Putamen (tissue), 1 donor: ENCODE measurements at places on chromosomes 2 and 18.
A peak's percentile ranks its signal among the peaks of the same experiment; 100 is the strongest.

DNA sequence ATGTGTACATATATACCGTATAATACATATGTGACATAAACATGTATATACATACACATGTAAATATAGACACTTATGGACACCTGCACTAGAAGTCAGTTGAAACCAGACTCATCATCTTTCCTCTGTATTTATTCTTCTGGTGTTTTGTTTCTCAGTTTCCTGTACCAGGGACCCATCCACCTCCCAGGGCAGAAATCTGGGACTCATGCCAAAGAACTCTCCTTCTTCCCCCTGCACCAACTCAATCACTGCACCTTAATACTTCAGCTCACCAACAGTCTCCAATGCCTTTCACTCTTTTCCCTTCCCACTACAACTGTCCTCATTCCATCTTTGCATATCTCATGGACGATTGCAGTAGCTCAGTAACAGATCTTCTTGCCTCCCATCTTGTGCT is 428.0 kb downstream of the FBXO15 start:
- no peak for DNase-seq

DNA sequence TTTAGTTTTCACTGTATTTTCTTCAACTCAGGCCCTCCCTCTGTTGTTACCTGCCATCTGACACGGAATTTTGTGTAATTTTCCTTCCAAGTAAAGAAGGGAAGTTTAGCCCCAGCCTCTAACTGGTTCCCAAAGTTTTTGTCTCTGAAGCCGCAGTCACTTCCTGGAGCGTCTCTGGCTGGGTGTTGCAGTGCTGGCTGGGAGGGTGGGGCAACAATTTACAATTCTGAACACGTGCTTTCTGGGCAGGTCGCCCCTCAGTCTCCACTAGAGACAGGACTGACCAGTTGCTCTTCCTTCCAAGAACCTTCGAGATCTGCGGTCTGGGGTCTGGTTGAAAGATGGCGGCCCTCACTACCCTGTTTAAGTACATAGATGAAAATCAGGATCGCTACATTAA is 3.5 kb downstream of the CNDP2 start:
- peak; percentile 59 for DNase-seq

DNA sequence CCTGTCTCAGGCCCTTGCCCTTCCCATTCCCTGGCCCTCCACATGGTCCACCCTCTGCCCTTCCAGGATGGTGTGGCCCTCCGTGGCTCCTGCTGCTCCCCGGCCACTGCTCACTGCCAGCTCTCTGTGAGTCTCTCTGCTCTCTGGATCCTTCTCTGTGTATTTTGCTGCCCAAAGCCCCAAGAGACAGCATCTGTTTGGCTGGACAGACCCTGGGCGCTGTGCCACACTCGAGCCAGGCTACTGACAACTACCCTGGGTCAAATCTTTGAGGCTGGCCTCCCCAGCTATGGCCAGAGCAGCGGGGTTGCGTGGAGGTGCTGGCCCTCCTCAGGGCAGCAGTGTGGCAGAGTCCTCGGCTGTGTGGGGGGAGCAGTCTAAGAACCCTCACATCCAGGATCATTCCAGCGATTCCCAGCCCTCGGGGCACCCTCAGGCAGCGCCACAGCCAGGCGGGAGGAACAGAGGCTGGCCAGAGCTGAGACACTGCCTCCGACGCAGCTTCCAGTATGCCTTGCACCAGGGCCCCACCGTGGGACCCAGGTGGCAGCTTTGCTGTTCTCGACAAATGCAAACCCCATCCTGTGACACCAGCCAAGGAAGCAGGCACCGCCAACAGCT is 139.4 kb upstream of the GLI2 start:
- peak; percentile 50 for DNase-seq

- no peak for DNase-seq
Measured at GRCh38 chr18:48897531-48897930, 53.2 kb downstream of the SMAD7 start.

DNA sequence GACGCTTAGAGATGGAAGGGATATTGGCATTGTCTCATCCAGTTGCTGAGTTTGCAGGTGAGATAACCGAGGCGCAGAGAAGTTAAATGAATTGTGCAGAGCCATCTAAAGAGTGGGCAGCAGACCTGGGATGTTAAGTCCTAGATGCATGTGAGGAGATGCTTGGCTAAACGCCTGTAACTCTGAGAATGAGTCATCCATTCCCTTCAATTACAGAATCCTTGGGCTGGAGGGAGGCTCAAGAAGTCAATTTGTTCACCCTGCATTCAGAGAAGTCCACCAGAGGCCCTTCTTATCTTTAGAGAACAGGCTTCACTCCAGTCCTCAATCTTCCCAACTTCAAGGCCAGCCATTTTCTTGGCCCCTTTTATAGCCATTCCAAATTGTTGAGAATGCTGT is 1.6 kb downstream of the EHD3 start:
- no peak for DNase-seq

DNA sequence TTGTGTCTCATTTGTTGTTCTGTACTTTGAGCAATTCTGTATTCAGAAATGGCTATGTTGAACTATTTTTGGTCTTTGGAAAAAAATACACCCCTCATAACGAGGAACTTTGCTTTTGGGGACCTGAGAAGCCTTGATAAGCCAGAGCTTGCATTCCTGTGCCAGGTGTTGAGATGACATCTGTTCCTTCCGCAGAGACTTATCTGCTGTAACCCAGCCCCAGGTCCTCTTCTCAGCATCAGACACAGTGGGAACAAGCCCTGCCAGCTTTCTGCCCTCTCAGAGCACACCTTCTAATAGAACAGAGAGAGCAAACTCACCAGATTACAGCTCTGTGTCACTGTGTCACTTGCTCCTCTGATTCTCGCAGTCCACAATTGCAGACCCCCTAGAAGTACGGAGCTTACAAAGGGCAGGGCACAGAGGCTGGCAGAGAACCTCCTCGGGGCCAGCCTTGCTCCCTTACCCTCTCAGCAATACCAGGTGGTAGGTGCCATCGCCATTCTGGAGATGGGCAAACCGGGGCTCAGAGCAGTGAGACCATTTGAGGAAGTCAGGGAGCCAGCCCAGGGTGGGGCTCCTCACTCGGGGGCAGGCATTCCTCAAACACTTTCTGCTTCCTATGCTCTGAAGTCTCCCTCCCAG is 97.4 kb downstream of the DDX1 start:
- no peak for DNase-seq

GRCh38 chr2:109297566-109298490 is 168.8 kb downstream of the SH3RF3 start:
- no peak for DNase-seq
